HCEC 1CT (cell line): ENCODE measurements at places on chromosomes 2 and 18.

DNA sequence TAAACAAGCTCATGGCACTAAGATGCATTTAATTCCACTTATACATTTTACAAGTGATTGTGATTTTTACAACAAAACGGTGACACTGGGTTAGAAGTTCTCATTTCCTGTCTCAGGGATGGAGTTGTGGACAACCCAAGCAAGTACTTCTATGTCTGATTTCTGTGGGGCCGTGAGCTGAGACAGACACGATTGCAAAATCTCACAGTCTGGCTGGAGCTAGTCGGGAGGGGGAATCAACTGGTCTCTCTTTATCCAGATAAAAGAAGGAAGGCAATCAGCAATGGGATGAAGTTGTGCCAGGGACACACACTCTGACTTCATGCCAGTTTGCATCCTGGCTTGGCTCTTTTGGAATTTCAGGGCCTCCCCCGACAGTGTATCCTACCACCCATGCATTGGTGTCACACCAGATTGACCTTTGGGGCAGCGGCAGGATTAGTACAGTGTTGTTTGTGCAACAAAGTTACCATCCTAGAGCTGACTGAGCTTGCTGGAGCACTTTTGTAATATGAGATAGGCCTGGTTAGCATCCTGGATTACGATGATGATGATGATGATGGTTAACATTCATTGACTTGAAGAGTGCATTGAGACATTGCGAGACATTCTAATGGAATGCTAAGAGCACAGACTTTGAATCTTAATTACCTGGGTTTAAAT is 98.8 kb downstream of the CTAGE1 start:
- no peak for DNase-seq

DNA sequence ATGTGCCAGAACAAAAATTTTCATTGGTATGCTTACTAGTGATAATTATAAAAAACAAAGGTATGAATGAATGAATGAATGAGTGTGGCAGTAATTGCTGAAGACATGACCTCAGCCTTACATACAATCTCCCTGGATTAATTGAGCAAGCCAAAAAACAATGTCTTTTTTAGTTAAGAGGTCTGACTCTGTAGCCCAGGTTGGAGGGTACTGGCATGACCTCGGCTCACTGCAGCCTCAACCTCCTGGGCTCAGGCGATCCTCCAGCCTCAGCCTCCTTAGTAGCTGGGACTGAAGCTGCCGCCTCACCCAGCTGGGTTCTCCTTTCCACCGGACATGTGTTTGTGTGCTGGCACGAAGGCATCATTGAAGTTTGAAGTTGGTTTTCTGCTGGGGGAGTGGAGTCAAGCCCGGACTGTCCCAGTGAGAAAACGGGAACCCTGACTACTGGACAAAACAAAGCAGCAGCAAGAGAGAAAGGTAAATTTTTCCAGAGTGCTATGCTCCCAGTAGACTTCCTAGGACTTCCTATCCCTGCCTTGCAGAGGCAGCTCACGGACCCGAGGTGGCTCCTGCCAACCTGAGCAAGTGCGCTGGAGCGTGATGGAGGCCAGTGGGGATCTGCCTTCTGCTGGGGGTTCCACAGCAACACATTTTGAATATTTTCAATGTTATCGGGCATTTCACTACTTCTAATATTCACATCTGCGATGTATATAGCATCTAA is 6.4 kb upstream of the IMP4 start:
- no peak for DNase-seq

DNA sequence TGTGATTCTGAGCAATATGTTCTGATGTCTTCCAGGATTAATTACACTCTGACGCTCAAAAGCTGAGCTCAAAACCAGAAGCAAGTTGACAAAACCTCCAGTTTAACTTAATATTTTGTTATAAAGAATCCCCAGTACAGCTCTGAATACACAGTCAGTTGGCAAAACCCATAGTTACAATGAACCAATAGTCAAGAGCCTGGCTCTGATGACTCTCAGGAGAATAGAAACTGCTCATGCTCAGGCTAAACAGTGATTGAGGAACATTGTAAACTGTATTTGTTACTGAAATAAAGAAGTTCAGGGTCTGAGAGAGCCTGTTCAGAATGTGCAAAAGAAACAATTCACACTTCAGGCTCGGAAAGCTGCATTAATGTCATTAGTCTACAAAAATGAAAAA is 1565.9 kb downstream of the SUCLG1 start:
- no peak for DNase-seq

- peak; percentile 58 for DNase-seq
Observed at GRCh38 chr18:68555879-68556301, 159.0 kb downstream of the TMX3 start.

- DNase-seq, result no peak
Observed at GRCh38 chr18:53566626-53567025, 657.8 kb downstream of the MBD2 start.

- no peak for DNase-seq
Observed at GRCh38 chr18:49519101-49519971, 32.3 kb upstream of the C18orf32 start.

GRCh38 chr18:49001111-49001510 is 50.3 kb upstream of the SMAD7 start:
- no peak for DNase-seq

GRCh38 chr2:241087420-241088268 is 14.4 kb downstream of the MTERF4 start:
- no peak for DNase-seq

- DNase-seq, result no peak
Observed at GRCh38 chr2:239685556-239685955, 284.7 kb upstream of the HDAC4 start.

GRCh38 chr2:180734382-180734781 is 246.0 kb upstream of the UBE2E3 start:
- no peak for DNase-seq

GRCh38 chr2:100212850-100213249 is 70.5 kb upstream of the AFF3 start:
- DNase-seq, result no peak

DNA sequence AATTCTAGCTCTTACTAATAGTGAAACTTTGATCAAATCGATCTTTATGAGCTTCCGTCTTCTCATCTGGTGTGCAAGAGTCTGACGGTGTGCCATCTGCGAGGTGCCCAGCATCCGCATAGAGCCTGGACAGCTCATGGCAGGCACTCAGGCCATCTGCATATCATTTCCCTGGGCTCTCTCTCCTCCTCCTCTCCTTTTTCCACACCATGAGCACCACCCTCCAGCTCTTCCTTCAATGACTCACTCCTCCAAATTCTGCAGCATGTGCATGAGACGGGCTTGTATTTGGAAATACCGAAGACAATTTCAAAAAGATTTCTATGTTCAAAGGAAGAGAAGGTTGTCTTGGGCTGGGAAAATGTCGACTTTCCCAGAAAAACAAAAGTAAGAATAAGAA is 161.1 kb downstream of the CCBE1 start:
- peak; percentile 48 for DNase-seq

DNA sequence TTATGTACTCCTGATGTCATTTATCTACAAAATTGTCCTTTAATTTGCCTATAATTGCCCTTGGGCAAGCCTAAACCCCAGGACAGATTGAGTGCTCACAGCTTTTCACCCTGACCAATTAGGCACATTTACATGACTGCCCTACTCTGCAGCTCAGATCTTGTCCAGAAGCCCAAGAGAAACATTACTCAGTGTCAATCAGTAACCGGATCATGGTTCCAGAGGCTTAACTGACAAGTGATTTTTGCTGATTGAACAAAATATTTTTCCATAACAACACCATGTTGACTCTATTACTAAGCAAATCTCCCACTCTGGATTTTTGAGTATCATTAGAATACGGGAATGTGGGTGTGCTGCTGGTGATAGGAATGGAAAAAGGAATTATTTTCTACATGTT is 465.4 kb upstream of the TNP1 start:
- no peak for DNase-seq

- no peak for DNase-seq
Observed at GRCh38 chr2:205280596-205281236, 401.6 kb upstream of the NRP2 start.

- DNase-seq, result peak; percentile 88
Observed at GRCh38 chr2:237662671-237663093, 35.3 kb downstream of the LRRFIP1 start.

DNA sequence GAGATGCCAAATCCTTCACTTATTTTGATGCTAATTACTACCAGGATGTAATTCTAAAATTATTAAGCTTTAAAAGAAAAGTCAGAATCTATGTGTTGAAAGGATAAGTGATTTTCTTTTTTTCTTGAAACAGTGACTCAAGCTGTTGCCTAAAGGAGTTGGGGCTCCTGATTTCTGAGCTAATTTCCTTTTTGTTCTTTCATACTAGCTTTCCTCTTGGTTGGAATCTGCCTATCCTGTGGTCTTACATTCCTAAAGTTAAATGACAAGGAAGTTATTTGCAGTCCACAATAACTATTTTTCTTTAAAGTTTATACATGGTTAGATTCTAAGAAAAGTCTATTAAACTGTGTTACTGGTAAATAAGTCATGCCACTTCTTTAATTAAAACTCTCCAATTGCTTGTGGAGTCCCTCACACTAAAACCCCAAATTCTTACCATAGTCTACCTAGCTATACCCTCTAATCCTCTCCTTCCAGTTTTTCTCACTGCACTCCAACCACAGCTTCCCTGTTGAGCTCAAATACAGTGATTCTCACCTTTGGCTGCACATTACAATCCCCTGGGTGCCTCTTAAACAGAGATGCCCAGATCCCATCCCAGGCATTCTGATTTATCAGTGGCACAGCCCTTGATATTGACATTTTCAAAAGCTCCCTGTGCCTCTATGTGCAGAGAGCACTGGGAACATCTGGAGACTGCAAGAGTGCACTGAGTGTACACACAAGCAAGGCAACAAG is 63.3 kb upstream of the EFEMP1 start:
- DNase-seq, result no peak

GRCh38 chr2:236289766-236290462 is 25.7 kb upstream of the ASB18 start:
- DNase-seq, result no peak
